ENCODE measurements at places on chromosomes 6 and 20.

DNA sequence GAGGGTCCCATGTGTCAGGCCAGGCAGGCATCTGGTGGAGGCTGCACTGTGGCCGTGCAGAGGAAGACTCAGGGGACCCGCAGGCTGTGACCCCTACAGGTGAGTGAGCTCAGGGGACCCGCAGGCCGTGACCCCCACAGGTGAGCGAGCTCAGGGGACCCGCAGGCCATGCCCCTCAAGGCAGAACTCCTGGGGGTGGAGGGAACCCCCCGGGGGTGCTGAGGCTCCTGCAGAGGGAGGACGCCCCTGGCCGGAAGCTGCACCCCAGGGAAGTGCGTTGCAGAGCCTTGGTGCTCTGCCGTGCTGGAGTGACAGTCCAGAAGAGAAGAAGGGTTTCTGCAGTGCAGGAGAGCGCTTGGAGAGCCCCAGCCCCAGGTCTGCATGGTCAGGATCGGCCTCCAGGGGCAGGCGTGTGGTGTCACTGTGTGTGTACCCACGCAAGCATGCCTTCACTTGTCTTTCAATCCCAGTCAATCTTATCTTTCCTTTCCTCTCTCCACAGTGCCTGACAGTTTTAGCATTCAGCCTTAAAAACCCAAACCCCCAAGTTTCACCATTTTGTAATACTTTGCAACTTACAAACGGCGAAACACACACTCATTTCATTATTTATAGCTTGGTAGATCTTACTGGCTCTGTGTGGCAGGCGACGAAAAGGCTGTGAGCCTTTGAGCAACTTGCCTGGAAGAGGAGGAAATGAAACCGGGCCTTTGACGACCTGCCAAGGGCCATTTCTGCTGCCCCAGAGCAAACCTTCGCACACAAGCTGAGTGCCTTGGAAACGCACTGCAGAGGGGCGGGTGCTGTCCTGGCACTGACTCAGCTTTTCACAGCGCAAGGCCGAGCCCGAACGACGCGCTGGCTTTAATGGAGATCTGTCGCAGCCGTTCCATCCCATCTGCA lies 101.4 kb upstream of the AGPAT4 start:
- no peak for DNase-seq

- DNase-seq: no peak
These were observed 344.6 kb upstream of the MARCKS start for GRCh38 chr6:113512576-113512975.

DNA sequence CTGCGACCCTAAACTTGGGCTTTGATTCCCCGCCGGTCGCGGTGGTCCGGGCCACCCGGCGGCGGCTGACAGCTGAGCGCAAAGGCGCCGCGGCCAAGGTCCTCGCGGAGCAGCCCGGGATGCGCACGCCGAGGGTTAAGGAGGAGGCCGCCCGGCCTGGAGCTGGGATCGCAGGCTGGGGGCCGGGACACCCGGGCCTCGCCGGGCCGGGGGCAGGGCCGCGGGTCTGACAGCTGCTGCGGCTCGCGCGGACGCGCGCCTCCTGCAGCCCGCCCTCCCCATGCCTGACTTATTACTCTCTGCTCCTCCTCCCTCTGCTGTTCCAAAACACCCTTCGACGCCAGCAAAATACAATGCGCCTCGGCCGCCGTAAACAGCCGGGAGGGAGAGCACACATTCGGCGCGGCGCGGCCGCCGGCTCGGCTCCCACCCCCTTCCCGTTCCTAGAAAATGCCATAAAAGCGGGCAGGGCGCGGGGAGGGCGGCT lies 746 bp downstream of the BACH2 start:
- no peak for DNase-seq

- no peak for DNase-seq
These were observed 622 bp downstream of the MAFB start for GRCh38 chr20:40688129-40689099.

GRCh38 chr6:127582777-127583462 lies 5.9 kb downstream of the C6orf58 start:
- no peak for DNase-seq

DNA sequence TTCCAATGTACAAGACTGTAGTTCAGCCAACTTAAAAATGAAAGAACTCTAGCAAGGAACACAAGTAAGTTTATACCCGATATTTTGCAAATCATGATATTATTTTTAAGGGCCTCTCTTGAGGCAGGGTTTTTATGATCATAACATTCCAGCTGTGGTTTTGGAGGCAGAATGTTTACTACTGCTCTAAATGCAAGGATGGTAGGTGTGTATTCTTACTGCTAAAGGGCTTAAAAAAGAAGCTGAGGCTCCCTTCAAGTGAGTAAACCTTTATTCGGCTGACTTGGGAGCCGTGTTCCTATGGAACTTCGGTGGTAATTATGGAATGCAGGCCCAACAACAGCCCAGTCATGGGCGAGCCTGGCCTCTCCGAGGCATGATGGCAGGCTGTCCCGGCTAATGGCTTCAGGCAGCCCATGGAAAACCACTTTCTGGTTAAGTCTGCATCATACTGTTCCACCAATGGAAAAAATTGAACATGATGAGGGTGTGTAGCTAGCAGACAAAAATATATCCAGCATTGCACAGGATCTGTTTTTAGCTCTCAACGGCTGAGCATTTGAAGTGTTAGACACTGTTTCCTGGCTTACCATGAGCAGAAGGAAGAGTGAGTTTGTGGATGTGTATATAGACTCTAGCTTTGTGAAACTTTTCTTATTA lies 111.5 kb downstream of the TIAM2 start:
- no peak for DNase-seq

DNA sequence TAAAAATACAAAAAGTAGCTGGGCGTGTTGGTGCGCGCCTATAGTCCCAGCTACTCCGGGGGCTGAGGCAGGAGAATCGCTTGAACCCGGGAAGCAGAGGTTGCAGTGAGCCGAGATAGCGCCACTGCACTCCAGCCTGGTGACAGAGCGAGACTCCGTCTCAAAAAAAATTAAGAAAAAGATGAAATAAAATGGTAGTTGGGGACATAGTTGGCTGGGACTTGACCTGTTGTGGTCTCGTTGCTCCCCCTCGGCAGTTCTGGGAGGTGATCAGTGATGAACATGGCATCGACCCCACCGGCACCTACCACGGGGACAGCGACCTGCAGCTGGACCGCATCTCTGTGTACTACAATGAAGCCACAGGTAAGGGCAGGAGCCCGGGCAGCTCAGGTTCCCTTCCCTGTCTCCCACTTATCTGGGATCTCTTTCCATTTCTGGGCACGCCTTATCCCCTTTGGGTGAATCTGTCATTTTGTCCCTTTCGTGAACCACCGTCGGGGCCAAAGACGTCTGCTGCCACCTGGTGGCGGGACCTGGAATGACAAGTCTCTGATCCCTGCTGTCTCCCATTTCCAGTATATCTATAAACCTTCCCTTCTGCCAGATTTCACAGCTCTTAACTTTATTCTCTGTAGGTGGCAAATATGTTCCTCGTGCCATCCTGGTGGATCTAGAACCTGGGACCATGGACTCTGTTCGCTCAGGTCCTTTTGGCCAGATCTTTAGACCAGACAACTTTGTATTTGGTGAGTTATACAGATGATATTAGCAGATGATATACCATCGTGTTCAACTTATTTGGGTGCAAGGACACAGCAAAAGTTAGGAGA lies 2.3 kb downstream of the TUBB start:
- DNase-seq: peak; percentile 79

- DNase-seq: no peak
These were observed 395.0 kb upstream of the RUNX2 start for GRCh38 chr6:44933108-44933507.

- DNase-seq: no peak
These were observed 217.7 kb downstream of the HAO1 start for GRCh38 chr20:7722564-7722963.

GRCh38 chr6:116010790-116011401 lies 49.8 kb downstream of the FRK start:
- no peak for DNase-seq

DNA sequence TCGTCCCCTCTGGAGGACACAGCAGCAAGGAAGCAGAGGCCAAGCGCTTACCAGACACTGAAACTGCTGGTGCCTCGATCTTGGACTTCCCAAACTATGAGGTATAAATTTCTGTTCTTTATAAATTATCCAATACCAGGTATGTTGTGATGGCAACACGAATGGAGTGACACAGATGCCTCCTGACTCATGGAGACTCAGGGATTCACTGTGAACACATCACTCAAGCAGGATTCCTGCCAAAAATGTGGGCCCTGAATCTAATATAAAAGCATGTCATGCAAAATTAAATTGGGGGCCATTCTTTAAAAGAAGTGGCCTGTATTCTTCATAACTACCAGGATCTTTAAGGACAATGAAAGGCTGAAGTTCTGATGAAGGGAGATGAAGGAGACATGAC lies 52.5 kb upstream of the SLC22A23 start:
- no peak for DNase-seq

- DNase-seq: no peak
These were observed 30.2 kb upstream of the MCM3 start for GRCh38 chr6:52314752-52315151.
